NCI-H69 (cell line): ENCODE measurements at places on chromosomes 6 and 20.

DNA sequence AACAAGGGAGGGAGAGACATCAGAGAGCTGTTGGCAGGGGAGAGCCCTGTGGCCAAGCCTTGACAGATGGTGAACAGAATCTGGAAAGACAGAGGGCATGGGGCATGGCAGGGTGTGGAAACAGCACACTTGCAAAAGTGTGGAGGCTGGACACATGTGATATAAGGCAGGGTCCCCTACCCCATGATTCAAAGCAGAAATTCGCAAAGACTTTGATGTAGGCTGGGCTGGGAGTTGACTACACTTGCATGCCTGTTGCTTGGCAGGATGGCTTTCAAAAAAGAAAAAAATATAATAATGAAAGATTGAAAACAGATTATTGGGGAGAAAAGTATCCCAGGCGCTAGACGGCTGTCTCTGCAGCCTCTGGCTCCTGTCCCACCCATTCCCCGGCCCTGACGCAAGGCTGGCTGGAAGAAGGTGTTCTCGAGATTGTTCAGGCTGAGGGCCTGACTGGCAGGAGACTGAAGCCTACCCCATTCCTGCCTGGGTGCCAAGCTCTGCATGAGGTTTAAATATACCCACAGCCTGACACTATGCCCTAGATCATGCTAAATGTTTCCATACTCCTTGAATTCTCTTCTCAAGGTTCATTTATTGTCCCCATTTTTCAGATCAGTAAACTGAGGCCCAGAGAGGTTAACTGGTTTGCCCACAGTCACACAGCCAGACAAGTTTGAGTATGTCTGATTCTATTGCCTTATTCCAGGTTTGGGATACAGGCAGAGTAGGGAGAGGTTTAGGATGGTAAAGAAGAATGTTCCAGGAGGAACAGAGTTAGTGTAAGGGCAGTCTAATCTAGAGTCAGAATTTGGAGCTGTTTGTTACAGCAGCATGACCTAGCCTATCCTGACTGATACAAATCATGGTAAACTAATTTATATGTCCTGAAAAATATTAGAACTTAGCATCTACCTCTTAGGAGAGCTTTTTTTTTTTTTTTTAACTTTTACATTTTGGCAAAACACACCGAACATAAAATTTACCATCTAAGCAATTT, 23.4 kb upstream of the CCN5 start:
- no peak for DNase-seq

GRCh38 chr20:31707994-31708735, 14.5 kb downstream of the BCL2L1 start:
- peak; percentile 99 for DNase-seq

GRCh38 chr6:164195942-164196281, 781.4 kb downstream of the QKI start:
- no peak for DNase-seq

- no peak for DNase-seq
These were observed 108.8 kb downstream of the TIAM2 start for GRCh38 chr6:155103816-155104366.

DNA sequence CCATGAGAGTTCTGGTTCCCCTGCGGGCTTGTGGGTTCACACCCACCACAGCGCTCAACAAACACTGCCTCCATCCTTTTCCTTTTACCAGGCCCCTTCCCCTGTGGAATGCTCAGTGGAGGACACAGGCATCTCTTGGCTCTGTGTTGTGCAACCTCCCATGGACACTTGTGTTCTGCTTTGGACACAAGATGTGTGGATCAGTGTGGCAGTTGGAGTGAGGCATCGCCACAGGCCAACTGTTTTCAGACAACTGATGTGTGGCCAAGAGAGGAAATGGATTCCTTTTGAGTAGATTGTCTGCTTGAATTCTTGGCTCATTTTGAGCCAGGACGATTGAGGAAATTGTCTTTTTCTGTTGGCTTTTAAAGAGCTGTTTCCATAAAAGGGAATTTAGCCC, 26.8 kb downstream of the CST8 start:
- no peak for DNase-seq

GRCh38 chr20:60030471-60030870, 72.2 kb downstream of the CDH26 start:
- DNase-seq = no peak

- DNase-seq = no peak
These were observed 103.8 kb upstream of the FAM184A start for GRCh38 chr6:119182216-119182803.

DNA sequence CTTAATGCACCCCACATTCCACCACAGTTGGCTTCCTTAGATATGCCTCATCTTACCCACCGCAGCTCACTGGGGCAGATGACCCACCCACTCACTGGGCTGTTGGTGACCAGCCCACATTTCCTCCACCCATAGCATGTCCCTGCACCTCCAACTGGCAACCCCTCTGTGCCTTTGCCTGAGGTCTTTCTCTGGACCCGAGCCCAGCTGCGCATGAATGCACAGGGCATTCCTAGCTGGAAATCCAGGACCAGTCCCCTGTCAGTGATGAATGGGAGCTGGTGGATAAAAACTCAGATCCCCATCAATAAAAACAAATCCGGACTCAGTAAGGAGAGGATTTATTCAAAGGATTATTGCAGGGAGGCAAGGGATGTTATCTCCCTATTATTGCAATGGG, 75.0 kb downstream of the ISM1 start:
- no peak for DNase-seq

GRCh38 chr6:111793711-111794111, 79.5 kb downstream of the FYN start:
- no peak for DNase-seq

DNA sequence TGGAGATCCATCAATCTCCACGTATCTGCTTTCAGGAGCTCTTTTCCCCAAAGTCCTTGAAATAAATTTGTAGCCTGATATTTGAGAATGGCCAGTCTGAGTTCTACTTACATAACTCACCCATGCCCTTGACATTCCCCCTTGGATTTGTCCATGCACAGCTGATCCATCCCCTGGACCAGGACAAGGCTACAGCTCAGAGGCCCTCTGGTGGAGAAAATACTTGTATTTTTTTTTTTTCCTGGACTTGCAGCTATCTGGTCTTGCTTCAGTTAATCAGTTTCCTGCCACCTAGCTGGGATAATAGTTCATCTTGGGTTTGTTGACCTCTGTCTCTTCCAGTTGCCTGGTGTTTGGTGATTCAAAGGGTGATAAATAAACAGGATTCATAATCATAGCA, 467.6 kb downstream of the DHX35 start:
- DNase-seq = peak; percentile 0

- no peak for DNase-seq
These were observed 127.3 kb downstream of the BTBD3 start for GRCh38 chr20:12044969-12045368.

DNA sequence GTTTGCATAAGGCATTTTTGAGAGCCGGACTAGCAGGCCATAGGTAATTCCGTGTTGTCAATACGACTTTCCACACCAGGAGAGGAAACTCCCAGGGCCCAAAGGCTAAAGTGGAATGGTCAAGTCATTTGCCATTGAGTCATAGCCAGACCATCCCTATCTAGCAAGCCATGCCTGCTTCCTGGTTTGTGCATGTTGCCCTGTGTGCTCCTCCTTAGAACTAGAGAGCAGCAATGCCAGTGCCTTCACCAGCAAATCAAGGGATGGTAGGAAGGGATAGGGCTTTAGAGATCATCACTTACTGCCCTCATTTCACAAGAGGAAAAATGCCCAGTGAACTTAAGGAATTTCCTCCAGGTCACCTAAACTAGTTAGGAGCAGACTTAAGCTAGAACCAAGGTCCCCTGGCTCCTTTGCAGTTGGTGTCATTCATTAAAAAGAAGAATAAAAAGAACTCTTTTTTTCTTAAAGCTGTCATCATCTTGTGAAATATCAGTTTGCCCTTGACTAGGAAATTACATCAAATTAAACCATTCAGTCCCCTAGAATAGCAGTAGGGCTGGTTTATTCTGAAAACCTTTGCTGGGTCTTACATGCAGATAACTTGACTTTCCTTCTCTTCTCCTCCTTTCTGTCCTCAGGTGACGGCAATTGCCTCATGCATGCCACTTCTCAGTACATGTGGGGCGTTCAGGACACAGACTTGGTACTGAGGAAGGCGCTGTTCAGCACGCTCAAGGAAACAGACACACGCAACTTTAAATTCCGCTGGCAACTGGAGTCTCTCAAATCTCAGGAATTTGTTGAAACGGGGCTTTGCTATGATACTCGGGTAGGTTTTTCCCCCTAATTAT, 7.4 kb downstream of the TNFAIP3 start:
- DNase-seq = no peak

- DNase-seq = peak; percentile 83
These were observed 192.4 kb downstream of the BMP2 start for GRCh38 chr20:6959900-6960312.

DNA sequence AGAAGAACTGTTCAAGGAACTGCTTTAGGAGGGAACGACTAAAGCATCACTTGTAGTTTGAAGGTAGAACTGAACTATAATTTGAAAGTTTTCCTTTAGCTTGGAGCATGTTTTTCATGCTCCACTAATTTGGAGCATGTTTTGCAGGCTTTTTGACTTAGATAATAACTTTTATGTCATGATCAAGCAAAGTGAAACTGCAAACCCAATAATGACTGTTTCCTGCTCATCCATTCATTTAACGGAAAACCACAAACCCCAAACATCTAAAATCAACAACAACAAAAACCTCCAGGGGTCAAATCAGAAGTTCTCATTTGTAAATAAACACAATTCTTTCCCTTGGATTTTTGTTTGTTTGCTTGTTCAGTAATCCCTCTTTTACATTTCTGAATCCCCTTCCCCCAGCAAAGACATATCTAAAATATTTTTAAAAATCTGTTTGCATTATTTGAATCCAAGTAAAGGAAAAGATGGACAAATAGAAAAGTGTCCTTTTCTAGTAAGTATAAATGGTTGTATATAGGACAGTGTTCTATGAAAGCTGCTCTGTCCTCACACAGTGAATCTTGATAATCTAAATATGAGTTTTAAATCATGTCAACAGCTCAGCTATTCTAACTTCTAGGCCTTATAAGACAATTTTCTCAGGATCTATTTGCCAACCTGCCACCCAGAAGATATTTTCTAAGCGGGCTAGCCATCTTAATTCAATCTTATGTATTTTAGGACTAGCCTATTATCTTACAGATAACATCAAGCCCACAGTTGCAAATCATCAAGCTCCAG, 2.6 kb downstream of the SIM1 start:
- DNase-seq = peak; percentile 62
